Calu3 (cell line): ENCODE measurements at places on chromosomes 3 and 15. TPM values are rescaled to one million over a fixed set of nuclear protein-coding genes. Genes with fewer than 3 reads are reported as not detected.
A peak's percentile ranks its signal among the peaks of the same experiment; 100 is the strongest.

GRCh38 chr3:61924090-61924735 lies 362.8 kb downstream of the PTPRG start:
- no peak overlapping the region for H3K27ac ChIP-seq
- H3K27me3 ChIP-seq = no peaks in the 10 kb centered on the region
- H3K4me3 ChIP-seq = no peak overlapping the region
- no peaks in the 10 kb centered on the region for H3K4me1 ChIP-seq

DNA sequence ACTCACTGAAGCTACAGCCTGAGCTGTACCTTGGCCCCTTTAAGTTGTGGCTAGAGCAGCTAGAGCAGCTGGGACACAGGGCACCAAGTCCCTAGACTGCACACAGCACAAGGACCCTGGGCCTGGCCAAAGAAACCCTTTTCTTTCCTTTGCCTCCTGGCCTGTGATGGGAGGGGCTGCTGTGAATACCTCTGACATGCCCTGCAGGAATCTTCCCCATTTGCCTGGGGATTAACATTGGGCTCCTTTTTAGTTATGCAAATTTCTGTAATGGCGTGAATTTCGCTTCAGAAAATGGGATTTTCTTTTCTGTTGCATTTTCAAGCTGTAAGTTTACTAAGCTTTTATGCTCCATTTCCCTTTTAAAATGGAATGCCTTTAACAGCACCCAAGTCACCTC lies 611.2 kb upstream of the ARPP21 start:
- DNase-seq = no peak
- no peaks in the 10 kb centered on the region for H3K27me3 ChIP-seq
- no peaks in the 10 kb centered on the region for H3K36me3 ChIP-seq
- no peak overlapping the region for H3K27ac ChIP-seq

PLSCR5 gene
- not detected in 2 replicates for total RNA-seq

SLC12A8 gene
- total RNA-seq = 15.5 and 16.8 TPM in 2 replicates

GRCh38 chr3:51974963-51975851 lies at the start of gene ABHD14A:
ABHD14A (plus strand) TSS chr3:51975064; CDS start chr3:51975136, 72 bp downstream.
- peak within 1 kb of the TSS; percentile 99 for H3K4me3 ChIP-seq
- H3K27me3 ChIP-seq = no peaks in the 10 kb centered on the region
- peaks cover 14% of the 10 kb centered on the region for H3K36me3 ChIP-seq

GRCh38 chr3:151012753-151013152 lies 40.2 kb upstream of the CLRN1 start:
- no peaks in the 10 kb centered on the region for H3K4me1 ChIP-seq
- no peak overlapping the region for H3K4me3 ChIP-seq
- no peak overlapping the region for H3K27ac ChIP-seq
- H3K36me3 ChIP-seq = no peaks in the 10 kb centered on the region
- peaks cover 33% of the 10 kb centered on the region for H3K27me3 ChIP-seq
- DNase-seq = no peak

- peaks cover 12% of the 10 kb centered on the region for H3K27me3 ChIP-seq
- H3K4me1 ChIP-seq = no peaks in the 10 kb centered on the region
- peaks cover 4% of the 10 kb centered on the region for H3K36me3 ChIP-seq
Measured at GRCh38 chr3:49639551-49639950, 34.6 kb upstream of the APEH start.

GRCh38 chr3:189056646-189057335 lies 115.0 kb upstream of the TPRG1 start:
- no peak overlapping the region for H3K27ac ChIP-seq
- DNase-seq = no peak
- H3K36me3 ChIP-seq = no peaks in the 10 kb centered on the region
- peaks cover 52% of the 10 kb centered on the region for H3K27me3 ChIP-seq
- H3K4me3 ChIP-seq = no peak overlapping the region
- H3K4me1 ChIP-seq = no peaks in the 10 kb centered on the region

- H3K4me3 ChIP-seq = no peak overlapping the region
- DNase-seq = no peak
- peaks cover 10% of the 10 kb centered on the region for H3K36me3 ChIP-seq
- H3K27me3 ChIP-seq = no peaks in the 10 kb centered on the region
Measured at GRCh38 chr15:74791667-74792066, 9.8 kb downstream of the CSK start.

- peaks cover 85% of the 10 kb centered on the region for H3K27me3 ChIP-seq
- H3K27ac ChIP-seq = no peak overlapping the region
- H3K36me3 ChIP-seq = no peaks in the 10 kb centered on the region
- peak; percentile 59 for DNase-seq
- peak overlapping the region; percentile 57 for H3K4me3 ChIP-seq
Measured at GRCh38 chr3:186413615-186414415, 51.8 kb upstream of the DGKG start.

DNAH12 gene
- 0.92 and 1.6 TPM in 2 replicates for total RNA-seq

- H3K27ac ChIP-seq = no peak within 1 kb of the TSS
- H3K4me3 ChIP-seq = peak within 1 kb of the TSS; percentile 60
- H3K4me1 ChIP-seq = peaks cover 7% of the 10 kb centered on the region
- peak; percentile 70 for DNase-seq
- H3K36me3 ChIP-seq = peaks cover 12% of the 10 kb centered on the region
Measured at GRCh38 chr15:40763801-40764628, at the start of gene GCHFR. GCHFR (plus strand) TSS chr15:40764068; CDS start chr15:40764181, 113 bp downstream.

GRCh38 chr15:68299436-68299835 lies 21.9 kb downstream of the FEM1B start:
- H3K27ac ChIP-seq = no peak overlapping the region
- DNase-seq = no peak
- no peaks in the 10 kb centered on the region for H3K4me1 ChIP-seq
- no peak overlapping the region for H3K4me3 ChIP-seq
- H3K27me3 ChIP-seq = no peaks in the 10 kb centered on the region
- H3K36me3 ChIP-seq = peaks cover 19% of the 10 kb centered on the region

DNA sequence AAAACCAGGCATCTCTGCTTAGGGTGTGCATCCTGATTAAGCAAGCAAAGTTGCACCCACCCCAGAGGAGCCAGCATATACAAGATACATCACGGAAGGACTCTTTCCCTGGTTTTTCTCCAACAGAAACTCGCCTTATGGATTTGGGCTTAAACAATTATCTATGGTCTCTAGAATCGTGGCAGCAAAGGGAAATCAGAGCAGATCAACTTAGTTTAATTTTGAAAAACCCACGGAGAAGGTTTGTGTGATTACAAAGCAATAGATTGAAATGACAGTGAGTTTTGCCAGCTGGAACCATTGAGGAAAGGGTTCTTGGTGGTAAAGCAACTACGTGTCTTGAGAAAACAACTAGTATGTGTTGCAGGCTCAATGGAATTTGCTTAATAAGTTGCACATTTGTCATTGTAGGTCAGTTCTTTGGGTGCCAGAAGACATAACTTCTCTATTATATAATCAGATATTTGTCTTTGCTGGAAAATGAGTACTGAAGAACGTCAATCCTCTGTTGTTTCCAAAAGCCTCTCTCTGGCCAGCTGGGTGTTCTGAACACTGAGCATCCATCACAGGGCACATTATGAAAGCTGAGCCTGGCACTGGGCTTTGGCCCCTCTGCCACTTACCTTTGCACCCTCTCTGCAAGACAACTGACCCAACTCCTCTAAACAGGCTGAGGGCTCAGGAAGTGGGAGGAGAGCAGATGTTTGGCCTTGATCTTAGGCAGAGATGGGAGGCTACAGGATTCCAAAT lies 75.7 kb upstream of the FBN1 start:
- no peaks in the 10 kb centered on the region for H3K27me3 ChIP-seq
- DNase-seq = no peak
- no peaks in the 10 kb centered on the region for H3K36me3 ChIP-seq
- H3K27ac ChIP-seq = no peak overlapping the region
- no peak overlapping the region for H3K4me3 ChIP-seq
- H3K4me1 ChIP-seq = peaks cover 30% of the 10 kb centered on the region
